ENCODE measurements at places on chromosomes 3 and 15. TPM values are rescaled to one million over a fixed set of nuclear protein-coding genes. Genes with fewer than 3 reads are reported as not detected.

The PLA2G4D gene
- polyA plus RNA-seq: 0.45 TPM

The PRRT3 gene
- 0.22 TPM for polyA plus RNA-seq

The UCN2 gene
- polyA plus RNA-seq: 6.3 TPM

The GP5 gene
- polyA plus RNA-seq: 0.02 TPM

The DIPK2A gene
- polyA plus RNA-seq: 7.8 TPM

The IGF2BP2 gene
- 13.7 TPM for polyA plus RNA-seq

The CFAP91 gene
- not detected for polyA plus RNA-seq

The OIP5 gene
- polyA plus RNA-seq: 9.8 TPM

The CLDN1 gene
- 218 TPM for polyA plus RNA-seq

Data from keratinocyte (primary cell).